ENCODE measurements at places on chromosomes 7 and 10.
A peak's percentile ranks its signal among the peaks of the same experiment; 100 is the strongest.

DNA sequence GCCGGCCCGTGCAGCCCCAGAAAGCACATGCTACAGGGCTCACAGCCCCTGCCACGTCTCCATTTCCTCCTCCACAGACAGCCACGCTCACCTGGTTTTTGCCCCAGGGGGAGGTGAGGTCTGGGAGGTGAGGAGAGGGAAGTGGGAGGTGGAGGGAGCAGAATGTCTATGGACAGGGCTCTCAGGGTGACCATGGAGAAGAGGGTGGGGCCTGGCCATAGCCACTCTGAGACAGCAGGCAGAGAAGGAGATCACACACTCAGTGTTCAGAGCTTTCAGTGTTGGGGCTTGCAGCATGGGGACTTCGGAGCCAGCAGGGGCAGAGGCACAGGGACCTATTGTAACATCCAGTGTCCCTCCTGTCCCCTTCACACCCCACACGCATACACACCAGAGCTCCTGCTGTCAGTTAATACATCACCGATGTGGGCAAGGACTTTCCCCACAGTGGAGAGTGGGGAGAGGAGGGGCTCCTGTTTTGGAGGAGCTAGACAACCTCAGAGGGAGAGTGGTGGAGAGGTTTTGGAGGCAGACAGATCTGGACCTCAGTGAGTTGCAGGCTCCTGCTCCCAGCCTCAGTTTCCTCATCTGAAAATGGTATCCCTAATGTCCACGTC is 14.4 kb downstream of the WDFY4 start:
- no peak overlapping the region for H3K27ac ChIP-seq
- H3K36me3 ChIP-seq = no peaks in the 10 kb centered on the region
- no peak overlapping the region for H3K4me3 ChIP-seq
- no peaks in the 10 kb centered on the region for H3K27me3 ChIP-seq
- no peak for DNase-seq

DNA sequence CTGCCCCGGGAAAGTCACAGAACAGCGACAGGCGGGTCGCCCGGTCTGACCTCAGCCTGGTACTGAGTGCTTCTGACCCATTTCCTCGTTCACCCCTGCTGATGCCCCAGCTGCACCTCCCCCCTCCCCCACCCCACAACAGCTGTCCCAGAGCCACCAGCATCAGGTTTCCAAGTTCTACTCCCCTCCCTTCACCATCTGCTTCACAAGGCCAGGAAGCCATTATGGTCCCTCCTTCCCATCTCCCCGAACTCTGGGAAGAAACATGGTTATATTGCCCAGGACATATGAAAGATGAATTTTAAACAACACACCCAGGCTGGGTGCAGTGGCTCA is 301.9 kb upstream of the GALNT17 start:
- no peak overlapping the region for H3K27ac ChIP-seq

- no peak for DNase-seq
- no peak overlapping the region for H3K27ac ChIP-seq
- peaks cover 30% of the 10 kb centered on the region for H3K36me3 ChIP-seq
- H3K4me3 ChIP-seq = no peak overlapping the region
- H3K4me1 ChIP-seq = peaks cover 6% of the 10 kb centered on the region
Observed at GRCh38 chr7:87398446-87398845, 53.0 kb downstream of the CROT start.

DNA sequence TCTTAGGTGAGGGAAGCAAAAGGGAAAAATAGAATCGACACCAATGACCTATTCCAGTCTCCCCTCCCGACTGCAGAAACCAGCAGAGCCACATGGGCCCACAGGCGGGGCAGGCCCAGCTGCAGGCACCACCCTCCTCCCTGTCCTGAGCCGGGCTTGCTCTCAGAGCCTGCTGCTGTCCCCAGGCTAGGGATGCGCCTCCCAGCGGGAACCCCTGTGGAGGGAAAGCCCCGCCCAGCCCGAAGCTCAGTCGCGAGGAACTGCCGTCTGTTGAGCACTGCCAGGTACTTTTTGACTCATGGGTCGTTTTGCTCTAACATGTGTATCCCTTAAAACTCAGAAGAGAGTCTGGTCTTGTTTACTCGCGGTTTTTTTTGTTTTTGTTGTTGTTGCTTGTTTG is 124.5 kb upstream of the RET start:
- no peak overlapping the region for H3K27ac ChIP-seq
- peaks cover 26% of the 10 kb centered on the region for H3K27me3 ChIP-seq
- peak overlapping the region; percentile 67 for H3K4me3 ChIP-seq

- no peak overlapping the region for H3K27ac ChIP-seq
- peak overlapping the region; percentile 68 for H3K4me3 ChIP-seq
- peaks cover 59% of the 10 kb centered on the region for H3K27me3 ChIP-seq
- no peaks in the 10 kb centered on the region for H3K36me3 ChIP-seq
- DNase-seq = no peak
Observed at GRCh38 chr7:128137181-128137580, 103.9 kb upstream of the LEP start.

GRCh38 chr10:88389456-88389855 is 193.7 kb downstream of the RNLS start:
- no peak overlapping the region for H3K27ac ChIP-seq
- H3K36me3 ChIP-seq = no peaks in the 10 kb centered on the region
- peak; percentile 18 for DNase-seq
- H3K4me1 ChIP-seq = peaks cover 9% of the 10 kb centered on the region
- no peaks in the 10 kb centered on the region for H3K27me3 ChIP-seq

- H3K27ac ChIP-seq = no peak overlapping the region
- H3K36me3 ChIP-seq = peaks cover 28% of the 10 kb centered on the region
- DNase-seq = no peak
Observed at GRCh38 chr7:158123214-158123613, 464.4 kb downstream of the PTPRN2 start.

DNA sequence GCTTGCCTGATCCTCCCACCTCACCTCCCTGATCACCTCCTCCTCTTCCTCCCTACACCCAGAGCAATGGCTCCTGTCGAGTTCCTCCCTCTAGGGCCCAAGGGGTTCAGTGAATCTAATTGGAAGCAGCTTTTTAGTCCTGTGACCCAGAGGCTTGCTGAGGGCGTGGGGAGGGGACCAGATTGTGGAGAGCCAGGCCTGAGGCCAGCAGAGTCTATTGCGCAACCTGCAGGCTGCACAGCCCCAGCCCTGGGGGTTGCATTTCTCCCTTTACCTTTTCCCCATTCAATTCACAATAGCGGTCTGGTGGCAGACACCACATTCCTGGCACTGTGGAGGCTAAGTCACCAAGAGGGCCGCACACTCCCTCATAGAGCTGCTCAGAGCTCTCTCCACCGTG is 32.5 kb downstream of the GHRHR start:
- H3K27me3 ChIP-seq = no peaks in the 10 kb centered on the region
- peaks cover 16% of the 10 kb centered on the region for H3K4me1 ChIP-seq
- DNase-seq = no peak
- H3K4me3 ChIP-seq = no peak overlapping the region
- H3K36me3 ChIP-seq = no peaks in the 10 kb centered on the region

DNA sequence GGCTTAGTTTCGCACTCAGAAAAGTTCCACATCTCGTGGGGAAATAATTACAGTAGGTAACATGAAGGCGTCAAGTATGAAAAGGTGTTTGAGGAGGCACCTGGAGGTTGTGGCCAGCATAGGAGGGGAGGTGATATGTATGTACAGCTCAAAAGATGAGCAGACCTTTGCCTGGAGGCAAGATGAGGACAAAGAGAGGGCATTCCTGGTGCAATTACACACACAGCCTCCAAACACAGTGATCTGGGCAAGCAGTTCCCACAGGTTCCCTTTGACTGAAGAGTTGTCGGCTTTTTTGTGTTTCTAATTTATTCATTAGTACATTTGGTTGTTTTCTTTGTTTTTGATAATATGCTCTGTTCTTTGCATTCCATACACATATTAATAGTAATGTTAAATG is 46.9 kb downstream of the CDK14 start:
- no peak overlapping the region for H3K27ac ChIP-seq
- H3K4me1 ChIP-seq = peaks cover 5% of the 10 kb centered on the region

DNA sequence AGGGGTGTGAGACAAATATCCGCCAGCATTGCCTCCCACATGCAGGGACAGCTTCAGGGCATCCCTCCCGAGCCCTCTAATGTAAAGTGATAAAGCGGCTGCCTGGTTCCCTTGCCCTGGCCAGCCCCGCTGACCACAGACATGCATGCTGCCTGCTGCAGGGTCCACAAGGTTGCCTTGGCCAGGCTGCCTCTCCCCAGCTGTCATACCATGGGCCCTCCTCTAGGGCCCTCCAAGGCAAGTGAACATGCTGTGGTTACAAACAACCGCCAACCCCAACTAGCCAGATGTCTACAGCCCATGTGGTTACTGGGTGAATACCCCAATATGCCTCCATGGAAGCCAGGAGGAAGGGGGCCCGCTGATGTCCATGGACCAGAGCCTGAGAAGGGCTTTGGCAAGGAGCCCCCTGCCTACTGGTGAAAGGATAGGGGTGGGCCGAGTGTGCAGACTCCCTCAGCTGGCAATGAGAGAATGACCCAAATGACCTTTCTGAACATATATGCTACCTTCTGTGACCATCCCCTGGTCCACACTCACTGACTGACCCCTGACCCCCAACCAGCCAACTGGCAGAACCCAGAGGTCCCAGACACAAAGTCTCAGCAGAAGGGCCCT is 37.4 kb downstream of the GRID1 start:
- no peak overlapping the region for H3K4me3 ChIP-seq
- H3K36me3 ChIP-seq = no peaks in the 10 kb centered on the region
- peaks cover 16% of the 10 kb centered on the region for H3K27me3 ChIP-seq
- H3K4me1 ChIP-seq = no peaks in the 10 kb centered on the region

DNA sequence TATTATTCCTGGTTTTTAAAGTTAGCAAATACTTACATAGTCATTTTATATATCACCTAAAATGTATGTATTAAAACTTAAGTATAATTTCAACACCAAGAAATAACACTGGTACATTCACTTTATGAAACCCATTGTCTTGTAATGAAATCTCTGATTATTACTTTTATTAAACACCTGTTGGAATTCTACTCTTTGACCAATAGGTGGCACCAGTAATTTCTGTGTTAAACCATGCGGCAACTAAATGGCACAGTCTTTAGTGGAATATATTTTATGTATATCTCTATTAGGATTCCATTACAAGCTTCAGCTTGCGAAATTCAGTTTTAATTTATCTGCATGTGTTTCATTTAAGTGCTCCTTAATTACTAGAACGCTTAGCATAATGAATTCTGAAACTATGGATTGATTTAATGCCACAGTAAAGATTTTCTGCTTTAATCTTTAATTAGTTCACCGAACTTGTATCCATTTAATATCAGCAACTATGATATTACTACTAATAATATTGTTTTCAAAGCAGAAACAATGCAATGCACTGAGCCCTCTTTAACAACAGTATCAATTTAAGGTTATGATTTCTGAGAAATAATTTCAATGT is 181.3 kb downstream of the MAGI2 start:
- no peaks in the 10 kb centered on the region for H3K36me3 ChIP-seq
- peaks cover 5% of the 10 kb centered on the region for H3K4me1 ChIP-seq
- no peak overlapping the region for H3K4me3 ChIP-seq

- DNase-seq = no peak
- no peaks in the 10 kb centered on the region for H3K27me3 ChIP-seq
- peaks cover 17% of the 10 kb centered on the region for H3K36me3 ChIP-seq
- peaks cover 2% of the 10 kb centered on the region for H3K4me1 ChIP-seq
- H3K4me3 ChIP-seq = no peak overlapping the region
Observed at GRCh38 chr7:33539659-33540400, 365.5 kb upstream of the BMPER start.

DNA sequence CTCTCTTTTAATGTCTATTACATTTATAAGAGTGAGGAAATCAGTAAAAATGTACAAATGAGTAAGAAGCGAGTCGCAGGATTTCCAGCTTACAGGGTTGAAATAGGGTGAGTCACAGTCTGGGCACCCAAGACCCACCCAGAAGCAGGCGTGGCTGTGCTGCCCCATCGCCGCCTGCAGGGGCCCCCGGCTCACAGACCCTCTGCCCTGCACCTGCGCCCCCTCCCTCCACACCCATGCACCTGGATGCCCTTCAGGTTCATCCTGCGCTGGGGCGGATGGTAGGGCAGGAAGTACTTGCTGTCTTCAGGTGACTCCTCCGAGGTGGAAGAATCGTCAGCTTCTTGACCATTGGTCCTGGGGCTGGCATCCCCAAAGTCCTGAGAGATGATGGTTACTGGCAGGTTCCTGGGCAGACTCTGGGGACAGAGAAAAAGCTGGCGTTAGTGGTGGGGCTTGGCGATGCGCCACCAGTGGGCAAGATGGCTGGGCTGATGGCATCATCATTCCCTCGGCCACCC is 90.2 kb upstream of the GNA12 start:
- no peak overlapping the region for H3K4me3 ChIP-seq
- DNase-seq = no peak
- peaks cover 5% of the 10 kb centered on the region for H3K27me3 ChIP-seq

DNA sequence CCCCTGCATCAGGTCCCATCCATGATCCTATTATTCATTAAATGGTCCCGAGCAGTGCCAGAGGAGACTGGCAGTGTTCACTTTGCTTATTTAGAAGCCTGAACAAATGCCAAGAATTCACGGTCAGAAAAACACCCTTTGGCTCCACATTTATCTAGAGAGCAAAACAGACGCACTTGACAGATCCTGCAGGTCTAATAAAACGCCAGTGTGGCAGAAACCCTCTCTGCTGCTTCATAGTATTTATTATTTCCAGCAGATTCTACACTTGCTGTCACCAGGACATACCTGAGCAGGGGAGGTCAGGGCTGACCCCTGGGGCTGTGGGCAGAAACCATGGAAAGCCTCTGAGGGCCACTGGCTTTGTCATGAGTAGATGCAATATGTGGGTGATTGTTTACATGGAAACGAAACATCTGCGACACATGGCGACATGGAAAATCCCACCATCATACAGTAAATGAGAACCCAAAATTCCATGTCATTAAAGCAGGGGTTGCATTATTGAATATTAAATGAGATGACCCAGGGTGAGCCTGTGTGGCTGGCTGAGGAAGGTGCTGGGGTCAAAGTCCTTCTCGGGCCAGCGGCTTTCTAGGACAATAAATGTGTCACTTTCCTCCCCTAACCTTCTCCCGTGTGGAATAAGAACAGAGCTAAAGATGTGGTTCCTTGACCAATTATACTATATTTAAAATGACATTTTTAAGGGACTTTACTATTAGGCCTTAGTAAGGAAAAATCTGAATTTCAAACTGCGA is 205.9 kb upstream of the SVIL start:
- H3K4me1 ChIP-seq = peaks cover 12% of the 10 kb centered on the region
- no peaks in the 10 kb centered on the region for H3K36me3 ChIP-seq
- no peak overlapping the region for H3K27ac ChIP-seq
- no peak overlapping the region for H3K4me3 ChIP-seq
- no peak for DNase-seq

- no peaks in the 10 kb centered on the region for H3K27me3 ChIP-seq
- no peak overlapping the region for H3K4me3 ChIP-seq
- H3K36me3 ChIP-seq = no peaks in the 10 kb centered on the region
- H3K4me1 ChIP-seq = peaks cover 22% of the 10 kb centered on the region
Observed at GRCh38 chr10:112678987-112679386, 232.0 kb downstream of the VTI1A start.
